Spinal cord (tissue), 10 donors: ENCODE measurements at places on chromosomes 1 and 21. TPM values are rescaled to one million over a fixed set of nuclear protein-coding genes. Genes with fewer than 3 reads are reported as not detected.

FMO1 gene
- polyA plus RNA-seq = 13.2 TPM

DMRTA2 gene
- 0.05 TPM for polyA plus RNA-seq

RAVER2 gene
- 22.1 TPM for polyA plus RNA-seq

SELL gene
- 3.7 TPM for polyA plus RNA-seq

USH2A gene
- 0.11 TPM for polyA plus RNA-seq
